ENCODE measurements at places on chromosomes 2 and 18.

GRCh38 chr18:31278609-31279071 lies 39.3 kb upstream of the DSG1 start:
- DNase-seq = no peak

DNA sequence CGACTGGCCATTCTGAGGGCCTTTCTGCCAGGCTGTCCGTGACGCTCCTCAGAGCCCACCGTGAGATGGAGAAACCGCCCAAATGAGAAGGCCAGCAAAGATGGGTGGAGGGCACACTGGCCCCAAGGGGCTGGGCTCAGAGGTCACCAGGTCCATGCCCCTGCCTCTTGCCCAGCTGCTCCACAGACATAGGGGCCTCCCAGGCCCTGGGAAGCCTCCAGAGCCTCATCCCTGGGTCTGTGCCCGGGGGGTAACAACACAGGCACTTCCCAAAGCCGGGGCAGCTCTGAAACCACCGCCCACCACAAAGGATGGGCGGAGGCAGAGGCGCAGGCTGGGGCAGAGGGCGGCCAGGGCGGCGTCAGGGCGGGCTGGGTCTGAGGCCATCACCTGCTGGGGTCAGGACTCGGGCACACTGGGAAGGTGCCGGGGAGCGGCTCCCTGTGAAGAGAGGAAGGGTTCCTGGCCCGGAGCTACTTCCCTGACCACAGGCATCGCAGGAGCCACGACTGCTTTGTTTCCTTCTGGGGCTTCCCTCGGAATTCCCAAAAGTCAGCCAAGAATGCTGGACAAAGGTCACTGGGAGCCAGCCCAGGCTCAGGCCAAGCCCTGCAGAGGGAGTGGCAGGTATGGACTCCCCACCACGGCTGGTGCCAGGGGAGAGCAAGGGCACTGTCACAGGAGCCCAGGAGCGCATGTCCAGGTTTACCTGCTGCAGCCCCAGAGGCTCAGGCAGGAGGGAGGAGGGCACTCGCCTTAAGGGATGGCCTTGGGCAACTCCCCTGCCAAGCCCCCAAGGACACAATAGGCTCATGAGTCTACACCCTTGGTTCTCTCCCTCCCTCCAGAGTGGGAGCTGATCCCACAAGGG lies 9.4 kb downstream of the CYP26B1 start:
- peak; percentile 40 for DNase-seq

DNA sequence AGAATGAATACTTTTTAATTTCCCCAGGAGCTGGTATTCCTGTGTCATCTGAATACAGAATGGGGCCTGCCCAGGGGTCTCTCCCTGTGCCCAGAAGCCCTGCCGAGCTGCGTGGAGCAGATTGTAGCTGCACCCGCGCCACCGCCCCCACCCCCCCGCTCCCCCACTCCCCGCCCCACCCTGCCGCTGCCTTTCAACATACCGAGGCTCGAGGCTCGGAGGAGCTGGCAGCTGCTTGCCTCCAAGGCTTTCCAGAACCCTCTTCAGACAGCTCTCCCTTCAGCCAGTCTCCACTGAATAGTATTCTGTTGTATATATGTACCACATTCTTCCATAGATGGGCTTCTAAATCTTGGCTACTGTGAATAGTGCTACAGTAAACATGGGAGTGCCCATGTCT lies 150.7 kb downstream of the TSN start:
- no peak for DNase-seq

DNA sequence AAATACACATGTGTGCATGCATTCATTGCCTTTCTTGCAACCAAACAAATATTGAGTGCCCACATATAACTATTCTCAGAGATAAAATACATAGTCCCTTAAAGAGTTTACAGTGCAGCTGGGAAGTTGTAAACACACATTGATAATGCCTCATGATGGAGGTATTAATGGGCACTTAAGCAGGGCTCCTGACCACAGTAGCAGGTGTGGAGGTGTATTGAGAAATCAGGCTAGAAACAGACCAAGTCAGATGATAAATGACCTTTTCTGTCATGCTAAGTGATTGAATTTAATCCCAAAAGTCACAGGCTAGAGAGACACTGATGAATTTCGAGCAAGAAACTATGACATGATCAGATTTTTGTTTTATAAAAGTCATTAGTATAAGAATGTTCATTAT lies 157.7 kb downstream of the ZNF385B start:
- no peak for DNase-seq

DNA sequence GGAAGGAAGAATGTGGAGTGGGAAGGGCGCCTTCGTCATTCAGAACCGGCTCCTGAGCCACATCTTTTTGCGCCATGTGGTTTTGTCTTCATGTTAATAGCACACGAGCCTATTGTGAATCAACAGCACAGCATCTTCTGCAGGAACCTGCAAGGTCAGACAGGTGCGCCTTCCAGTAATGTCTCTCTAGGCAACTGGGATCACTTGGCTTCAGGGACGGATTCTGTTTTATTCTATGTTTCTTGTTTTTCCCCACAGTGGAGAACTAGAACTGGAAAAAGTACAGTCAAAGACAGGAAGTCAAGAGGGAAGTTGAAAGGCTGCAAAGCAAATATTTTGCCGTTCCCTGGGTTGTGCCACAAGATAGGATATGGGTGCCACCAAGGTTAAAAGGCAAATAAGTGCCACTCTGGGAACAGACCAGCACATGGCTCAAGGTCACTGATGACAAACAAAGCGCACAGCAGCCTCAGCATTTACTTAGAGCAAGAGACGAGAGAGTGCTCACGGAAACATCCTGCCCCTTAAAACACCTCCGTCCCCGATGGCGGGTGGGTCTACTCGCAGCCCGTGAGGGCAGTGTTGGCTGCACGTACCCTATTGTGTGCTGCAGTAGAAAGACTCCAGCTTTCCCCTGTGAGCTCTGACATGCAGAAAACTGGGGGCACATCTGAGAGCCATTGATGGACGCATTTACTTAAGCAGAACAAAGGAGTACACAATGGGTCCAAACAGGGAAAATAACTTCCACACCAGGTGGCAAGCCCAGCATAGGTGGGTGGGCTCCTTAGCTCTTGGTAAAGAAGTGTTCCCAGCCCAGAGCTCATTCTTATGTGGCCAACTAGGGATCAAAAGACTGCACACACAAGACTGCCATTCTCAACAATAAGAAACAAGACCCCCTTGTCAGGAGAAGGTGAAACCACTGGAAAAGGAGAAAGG lies 107.2 kb upstream of the PARD3B start:
- DNase-seq = no peak

DNA sequence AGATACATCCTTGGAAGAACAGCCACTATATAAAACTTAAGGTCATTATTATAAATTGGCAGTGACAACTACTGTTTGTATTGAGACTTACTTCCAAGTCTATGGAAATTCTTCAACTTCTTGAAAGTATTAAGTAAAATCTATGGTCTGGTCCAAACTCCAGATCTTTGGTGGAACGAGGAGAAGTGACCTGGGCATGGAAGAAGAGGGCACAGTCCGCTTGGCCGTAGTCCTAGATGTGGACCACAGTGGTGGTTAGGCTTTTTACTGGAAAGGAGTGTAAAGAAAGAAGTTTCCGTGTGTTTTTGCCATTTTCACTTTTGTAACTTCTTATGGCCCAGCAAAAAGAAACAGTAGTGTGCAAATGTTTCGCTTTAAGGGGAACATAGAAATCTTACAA lies 9.8 kb downstream of the RAB12 start:
- DNase-seq = no peak

- DNase-seq = no peak
These were observed 204.8 kb downstream of the TSN start for GRCh38 chr2:121960251-121960650.

- DNase-seq = no peak
These were observed 258.7 kb downstream of the TTC32 start for GRCh38 chr2:19643117-19643518.

DNA sequence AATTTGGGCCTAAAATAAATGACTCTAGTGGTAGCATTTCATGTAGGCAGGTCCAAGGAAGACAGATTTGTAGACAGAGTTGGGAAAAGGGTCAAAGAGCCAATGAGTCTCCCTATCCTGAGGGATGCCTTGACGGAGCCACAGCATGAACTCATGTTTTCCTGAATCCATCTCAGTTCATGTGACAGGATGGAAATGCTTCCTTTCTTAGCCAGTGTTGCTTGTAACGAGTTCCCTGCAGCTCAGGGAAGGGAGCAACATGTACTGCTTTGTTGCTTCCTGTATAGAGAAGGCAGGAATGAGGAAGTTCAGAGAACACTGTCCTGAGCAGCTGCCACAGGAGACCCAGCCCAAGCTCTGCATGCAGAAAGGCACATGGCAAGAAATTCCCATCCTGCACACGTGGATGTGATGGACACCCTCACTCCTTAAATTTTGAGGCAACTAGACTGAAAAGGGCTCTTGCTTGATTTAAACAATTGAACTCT lies 27.9 kb downstream of the TMEM17 start:
- DNase-seq = no peak

DNA sequence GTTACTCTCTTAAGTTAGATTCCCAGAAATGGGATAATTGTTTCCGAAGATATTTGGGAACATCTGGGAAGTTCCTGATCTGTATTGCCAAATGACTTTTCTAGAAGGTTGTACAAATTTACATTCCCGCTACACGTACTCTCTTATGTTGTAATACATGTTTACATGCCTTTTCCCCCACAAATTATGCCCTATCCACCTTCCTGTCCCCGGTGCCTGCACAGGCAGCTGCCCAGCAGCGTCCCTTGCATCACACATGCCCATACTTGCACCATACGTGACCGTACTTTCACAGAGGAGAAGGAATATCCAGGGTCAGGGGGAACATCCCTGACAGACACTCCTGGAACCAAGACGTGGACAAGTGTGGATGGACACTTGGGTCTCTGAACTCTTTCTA lies 24.2 kb upstream of the KLF11 start:
- DNase-seq = no peak

DNA sequence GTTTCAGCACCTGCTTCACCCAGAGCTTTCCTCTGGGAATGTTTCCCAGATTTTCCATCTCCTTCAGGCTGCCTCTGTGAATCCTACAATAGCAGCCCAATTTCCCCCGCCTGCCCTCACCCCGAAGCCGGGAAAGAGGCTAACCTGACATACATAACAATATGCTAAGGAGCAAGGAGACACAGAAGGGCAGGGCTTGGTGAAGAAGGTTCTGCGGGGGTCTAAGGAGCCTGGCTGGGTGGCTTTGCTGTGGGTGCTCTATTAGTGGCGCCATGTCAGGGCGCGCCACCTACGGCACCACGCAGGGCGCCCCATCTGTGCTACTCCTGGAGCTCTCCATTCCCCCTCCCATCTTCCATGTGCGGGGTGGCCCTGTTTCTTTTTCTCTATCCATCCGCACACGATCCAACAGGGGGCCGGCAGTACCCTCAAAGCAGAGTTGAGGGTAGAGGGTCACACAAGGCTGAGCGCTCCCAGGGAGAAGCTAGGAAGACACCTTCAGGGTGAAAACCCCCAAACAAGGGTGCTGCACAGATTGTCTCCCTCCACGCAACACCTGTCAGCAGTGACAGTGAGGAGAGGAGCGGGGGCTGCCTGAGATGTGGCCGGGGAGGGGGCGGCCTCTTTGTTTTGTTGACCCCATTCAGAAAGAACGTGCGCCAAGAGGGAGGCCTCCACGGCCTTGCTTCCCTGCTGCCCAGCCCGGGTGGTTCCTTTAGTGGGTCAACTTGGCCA lies 101.4 kb downstream of the PDCL3 start:
- DNase-seq = no peak

DNA sequence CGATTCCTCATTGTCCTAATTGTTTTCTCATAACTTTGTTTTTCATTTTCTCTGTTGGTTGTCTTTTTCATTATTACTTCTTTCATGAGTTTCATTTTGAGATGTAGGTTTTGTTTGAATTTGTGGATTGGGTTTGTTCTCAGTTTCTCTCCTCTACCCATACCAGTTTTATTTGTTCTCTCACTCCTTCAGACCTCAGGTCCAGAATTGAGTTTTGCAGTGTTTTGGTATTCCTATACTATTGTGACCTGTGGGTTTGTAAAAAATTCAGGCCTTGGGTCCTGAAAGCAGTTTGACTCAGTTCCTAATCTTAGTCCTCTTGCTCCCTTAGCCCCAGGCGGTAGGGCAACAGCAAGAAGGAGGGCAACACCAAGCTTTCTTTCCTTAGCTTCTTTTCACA lies 28.3 kb upstream of the UBE2E3 start:
- DNase-seq = no peak

DNA sequence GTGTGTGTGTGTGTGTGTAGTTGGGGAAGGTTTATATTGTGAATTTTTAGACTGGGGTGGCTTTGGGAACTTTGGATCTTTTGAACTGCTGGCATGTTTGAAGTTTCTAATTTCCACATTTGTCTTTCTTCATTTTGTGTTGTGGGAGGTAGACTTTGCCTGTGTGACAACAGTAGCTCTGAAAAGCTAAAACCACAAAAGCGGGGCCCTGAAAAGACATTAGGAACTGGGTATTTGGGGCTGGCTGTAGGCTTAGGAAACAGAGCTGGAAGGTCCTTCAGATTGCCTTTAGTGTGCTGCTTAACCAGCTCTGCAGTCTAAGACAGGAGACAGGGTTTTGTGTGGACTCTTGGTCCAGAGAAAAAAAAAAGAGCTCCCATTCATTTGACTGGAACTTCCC lies 27.2 kb upstream of the DOCK10 start:
- no peak for DNase-seq

DNA sequence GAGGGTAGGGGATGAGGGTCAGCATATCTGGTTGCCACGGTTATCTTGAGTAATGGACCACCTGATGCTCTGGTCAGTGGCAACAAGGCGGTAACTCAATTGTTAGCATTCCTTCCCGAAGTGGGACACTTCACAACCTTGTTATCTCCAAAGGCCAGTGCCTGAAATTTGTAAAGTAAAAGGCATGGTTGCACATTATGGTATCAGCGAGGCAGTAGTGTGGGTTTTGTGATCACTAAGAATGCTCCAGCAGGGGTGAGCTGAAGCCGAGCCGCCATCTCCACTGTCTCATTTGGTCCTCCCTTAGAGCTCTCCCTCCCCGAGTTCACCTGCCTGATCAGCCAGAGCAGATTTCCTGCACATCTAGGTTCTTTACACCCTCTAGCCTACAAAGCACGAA lies 50.5 kb upstream of the LGALSL start:
- no peak for DNase-seq

- no peak for DNase-seq
These were observed 117.0 kb downstream of the PKP4 start for GRCh38 chr2:158573739-158574138.

DNA sequence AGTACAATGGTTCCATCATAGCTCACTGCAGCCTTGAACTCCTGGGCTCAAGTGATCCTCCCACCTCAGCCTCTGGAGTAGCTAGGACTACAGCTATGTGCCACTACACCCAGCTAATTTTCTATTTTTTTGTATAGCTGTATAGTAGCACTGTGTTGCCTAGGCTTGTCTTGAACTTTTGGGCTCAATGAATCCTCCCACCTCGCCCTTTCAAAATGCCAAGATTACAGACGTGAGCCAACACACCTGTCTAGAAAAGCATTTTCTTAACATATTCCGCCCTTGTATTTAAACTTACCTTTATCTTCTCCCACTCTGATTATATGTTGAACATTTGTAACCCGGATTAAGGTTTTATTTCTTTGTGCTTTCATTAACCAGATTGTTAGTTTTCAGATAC lies 750.7 kb upstream of the GCFC2 start:
- DNase-seq = no peak

- no peak for DNase-seq
These were observed 756.5 kb downstream of the GALR1 start for GRCh38 chr18:78006006-78006773.

GRCh38 chr2:21043744-21044532 lies at the start of gene APOB:
Gene APOB (minus strand): TSS chr2:21044073. CDS start chr2:21043945, 128 bp downstream.
- peak; percentile 50 for DNase-seq

GRCh38 chr2:11109002-11109401 lies 46.3 kb upstream of the SLC66A3 start:
- no peak for DNase-seq

- no peak for DNase-seq
These were observed 46.1 kb downstream of the NABP1 start for GRCh38 chr2:191724015-191724414.

- DNase-seq = no peak
These were observed 508.5 kb downstream of the PID1 start for GRCh38 chr2:228762565-228762964.
